ENCODE measurements at places on chromosomes 5 and 9. TPM values are rescaled to one million over a fixed set of nuclear protein-coding genes. Genes with fewer than 3 reads are reported as not detected.

The FOXI1 gene
- 0.10 TPM for total RNA-seq

The NPR3 gene
- 33.7 TPM for total RNA-seq

The GPR150 gene
- total RNA-seq = not detected

The DMRT2 gene
- 11.8 TPM for total RNA-seq

The KIF4B gene
- not detected for total RNA-seq

The FST gene
- 58.7 TPM for total RNA-seq

The EPB41L4A gene
- 9.8 TPM for total RNA-seq

The GRM6 gene
- not detected for total RNA-seq

The SH2D3C gene
- total RNA-seq = 5.7 TPM

The PCDHA9 gene
- 0.30 TPM for total RNA-seq

Data from skin of body (tissue), 3 donors.